ENCODE measurements at places on chromosomes 7 and 10.

DNA sequence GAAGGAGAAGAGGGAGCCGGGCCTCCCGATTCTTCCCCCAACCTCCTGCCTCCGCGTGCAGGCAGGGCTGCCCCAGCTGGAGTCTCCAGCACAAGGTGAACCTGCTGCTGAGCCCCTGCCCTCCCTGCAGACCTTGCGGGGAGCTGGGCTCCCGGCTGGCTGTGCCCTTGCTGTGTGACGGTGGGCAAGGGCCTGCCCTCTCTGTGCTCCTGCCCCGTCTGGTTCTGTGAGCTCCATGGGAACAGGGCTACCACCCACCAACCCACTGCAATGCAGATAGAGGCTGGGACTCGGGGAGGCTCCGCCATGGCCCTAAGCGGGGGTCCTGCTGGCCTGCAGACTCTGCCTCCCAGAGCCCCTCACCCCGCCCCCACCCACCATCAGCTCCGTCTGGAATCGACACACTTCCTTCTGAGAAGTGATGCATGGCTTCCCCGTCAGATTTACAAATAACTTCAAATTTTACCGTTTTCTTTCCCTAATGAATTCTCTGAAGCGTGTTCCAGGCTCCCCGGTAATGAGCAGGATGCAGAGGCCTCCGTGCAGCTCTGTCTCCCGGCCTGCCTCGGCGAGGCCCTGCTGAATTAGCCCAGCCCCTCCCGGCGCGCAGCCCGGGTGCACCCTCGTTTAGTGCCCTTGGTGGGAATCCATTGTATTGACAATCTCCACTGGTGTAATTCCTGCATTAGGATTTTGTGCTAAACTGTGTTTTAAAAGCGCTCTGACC is 111.0 kb downstream of the MICALL2 start:
- no peak for DNase-seq

- DNase-seq = no peak
Observed at GRCh38 chr10:95275726-95276366, 15.0 kb downstream of the PDLIM1 start.

GRCh38 chr10:108132303-108132702 is 967.8 kb upstream of the SORCS1 start:
- DNase-seq = no peak

DNA sequence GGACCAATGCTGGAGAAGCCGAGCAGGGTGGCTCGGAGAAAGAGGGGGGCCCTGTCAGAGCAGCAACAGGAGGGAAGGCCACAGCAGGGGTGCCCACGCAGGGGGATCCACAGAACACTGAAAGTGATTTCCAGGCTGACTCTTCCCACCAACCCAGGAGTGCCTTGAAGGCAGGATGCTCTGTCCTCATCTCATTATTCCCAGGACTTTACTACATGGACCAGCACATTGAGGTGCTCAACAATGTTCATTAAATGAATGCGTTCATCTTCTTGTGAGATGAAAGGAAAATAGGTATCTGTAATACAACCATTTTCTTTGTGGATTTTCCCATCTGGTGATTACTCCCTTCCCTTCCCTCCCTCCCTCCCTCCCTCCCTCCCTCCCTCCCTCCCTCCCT is 71.0 kb downstream of the COL26A1 start:
- no peak for DNase-seq

- no peak for DNase-seq
Observed at GRCh38 chr7:21507627-21508343, 35.1 kb upstream of the DNAH11 start.

Measured in keratinocyte (primary cell).